ENCODE measurements at places on chromosomes 16 and 17. TPM values are rescaled to one million over a fixed set of nuclear protein-coding genes. Genes with fewer than 3 reads are reported as not detected.

The PRSS8 gene
- 17.7 TPM for total RNA-seq

DNA sequence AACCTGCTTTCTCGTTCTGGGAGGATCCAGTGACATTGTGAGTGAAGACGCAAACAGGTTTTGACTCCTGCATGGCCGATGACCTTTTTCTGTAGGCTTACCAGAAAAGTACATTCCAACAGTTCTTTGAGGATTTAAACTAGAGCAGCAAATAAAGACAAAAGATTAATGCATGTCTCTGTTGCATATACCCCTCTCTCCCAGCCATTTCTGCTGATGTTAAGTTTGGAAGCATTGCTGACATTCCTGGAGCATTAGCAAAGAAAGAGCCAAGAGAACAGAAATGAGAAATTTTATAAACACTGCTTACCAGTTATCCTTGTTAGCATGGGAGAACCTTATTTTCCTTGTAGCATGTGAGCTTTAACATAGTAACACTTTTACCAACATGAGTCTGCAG lies 49.3 kb downstream of the SIAH1 start:
- no peak for DNase-seq

GRCh38 chr17:29590411-29591145 lies 1.1 kb upstream of the GIT1 start:
- no peak for DNase-seq

DNA sequence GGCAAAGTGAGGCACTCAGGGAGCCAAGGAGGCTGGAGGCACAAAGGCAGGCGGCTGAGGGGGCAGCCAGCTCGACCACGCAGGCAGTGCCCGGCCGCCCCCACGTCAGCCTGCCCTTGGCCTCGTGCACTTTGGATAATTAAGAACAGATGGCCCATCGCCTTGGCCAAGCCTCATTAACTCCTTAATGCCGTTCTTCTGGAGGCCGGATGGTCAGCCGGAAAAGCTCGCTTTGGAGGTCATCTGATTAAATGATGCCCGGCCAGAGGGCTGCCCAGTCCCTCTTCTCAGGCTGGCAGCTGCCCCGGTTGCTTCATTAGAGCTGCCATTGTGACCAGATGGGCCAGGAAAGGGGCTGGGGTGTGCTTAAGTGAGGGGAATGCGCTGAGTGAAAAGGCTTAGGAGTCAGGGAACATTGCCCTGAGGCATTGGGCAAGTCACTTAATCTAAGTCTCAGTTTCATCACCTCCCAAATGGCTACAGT lies 364.0 kb downstream of the NPIPA8 start:
- DNase-seq: no peak

DNA sequence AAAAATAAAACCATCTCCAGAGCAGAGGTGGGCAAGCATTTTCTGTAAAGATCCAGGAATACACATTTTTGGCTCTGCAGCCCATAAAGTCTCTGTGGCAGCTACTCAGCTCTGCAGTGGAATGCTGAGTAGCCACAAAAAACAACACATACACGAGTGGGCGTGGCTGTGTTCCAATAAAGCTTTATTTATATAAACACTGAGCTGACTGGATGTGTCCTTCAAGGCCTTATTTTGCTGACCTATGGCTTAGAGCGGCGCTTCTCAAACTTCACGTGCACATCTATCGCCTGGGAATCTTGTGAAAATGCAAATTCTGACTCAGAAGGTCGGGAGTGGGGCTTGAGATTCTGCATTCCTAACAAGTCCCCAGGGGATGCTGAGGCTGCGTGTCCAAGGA lies 39.7 kb downstream of the XYLT1 start:
- no peak for DNase-seq

GRCh38 chr16:30350134-30350871 lies 4.8 kb downstream of the CD2BP2 start:
- peak; percentile 86 for DNase-seq

- DNase-seq: no peak
These were observed 464 bp upstream of the MRM1 start for GRCh38 chr17:36600936-36601302.

DNA sequence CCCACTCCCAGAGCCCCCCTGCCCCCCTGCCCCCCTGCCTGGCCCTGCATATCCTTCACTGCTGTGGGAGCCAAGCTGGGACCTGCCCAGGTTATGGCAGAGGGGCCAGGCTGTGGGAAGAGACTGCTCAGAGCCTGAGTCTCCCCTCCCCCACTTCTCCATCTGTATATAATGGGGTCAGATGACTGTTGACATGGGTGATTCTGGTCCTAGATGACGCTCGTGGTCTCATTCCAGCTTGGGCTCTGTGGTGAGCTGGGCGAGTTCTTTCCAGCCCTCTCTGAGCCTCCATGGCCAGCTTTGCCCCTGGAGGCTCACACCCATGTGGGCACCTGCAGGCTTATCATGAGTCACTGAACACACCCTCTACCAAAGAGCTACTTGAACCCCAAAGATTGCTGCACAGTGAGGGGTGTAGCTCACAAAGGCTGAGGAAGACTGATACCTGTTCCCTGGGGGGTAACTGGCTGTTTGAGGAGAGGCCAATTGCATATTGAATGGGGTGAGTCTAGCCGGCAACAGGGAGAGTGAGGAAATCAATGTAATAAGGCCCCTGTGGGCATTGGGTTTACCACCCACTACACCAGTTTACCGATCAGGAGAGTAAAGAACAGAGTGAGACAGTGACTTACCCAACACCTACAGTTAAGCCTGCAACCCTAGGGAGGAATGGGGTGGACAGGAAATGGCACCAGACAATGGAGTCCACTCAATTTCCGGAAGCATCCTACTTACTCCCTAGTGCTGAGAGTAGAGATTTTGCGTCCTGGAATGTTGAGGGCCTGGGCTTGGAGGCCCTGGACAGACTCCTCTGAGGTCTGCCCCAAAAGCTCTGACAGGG lies 4.2 kb upstream of the SREBF1 start:
- peak; percentile 57 for DNase-seq

GRCh38 chr16:23060458-23061320 lies 88.6 kb downstream of the USP31 start:
- DNase-seq: peak; percentile 74

The TMEM88 gene
- 0.65 TPM for total RNA-seq

DNA sequence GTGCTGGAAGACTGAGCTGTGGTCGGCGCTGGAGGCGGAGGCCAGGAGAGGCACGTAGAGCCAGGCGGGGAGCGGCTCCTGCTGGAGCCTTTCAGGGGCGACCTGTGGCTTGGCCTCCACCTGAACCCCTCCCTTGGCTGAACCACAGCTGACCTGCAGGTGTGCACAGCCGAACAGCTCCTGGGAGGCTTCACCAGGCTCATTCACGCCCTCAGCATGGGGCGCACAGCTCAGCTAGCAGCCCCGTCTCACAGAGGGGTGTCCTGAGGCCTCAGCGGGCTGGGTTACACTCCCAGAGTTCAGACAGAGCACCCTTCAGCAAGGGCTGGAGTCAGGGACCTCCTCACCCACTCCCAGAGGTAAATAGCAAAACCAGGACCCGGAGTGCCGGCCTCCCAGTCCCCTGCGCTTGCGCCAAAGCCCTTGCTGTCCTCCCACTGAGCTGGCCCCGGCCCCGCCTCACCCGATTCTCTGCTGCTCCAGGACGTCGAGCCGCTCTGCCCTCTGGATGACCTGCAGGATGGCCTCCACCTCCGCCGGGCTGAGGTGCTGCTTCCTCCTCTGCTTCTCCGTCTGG lies 31.7 kb downstream of the RPH3AL start:
- DNase-seq: no peak

DNA sequence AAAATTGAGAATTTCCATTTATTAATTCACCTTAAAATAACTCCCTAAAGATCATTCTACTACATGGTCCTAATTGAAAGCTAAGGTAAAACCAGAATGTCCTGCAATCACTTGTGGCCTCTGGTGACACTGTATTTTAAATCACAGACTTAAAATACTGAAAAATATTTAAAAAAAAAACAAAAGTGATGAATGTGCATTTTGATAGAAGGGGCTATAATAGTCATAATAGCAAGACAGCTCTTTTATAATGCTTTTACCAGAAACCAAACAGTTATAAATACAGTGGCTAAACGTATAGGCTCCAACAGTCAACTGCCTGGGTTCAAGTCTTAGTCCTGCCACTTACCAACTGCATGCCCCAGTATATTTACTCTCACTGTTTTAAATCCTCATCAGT lies 21.2 kb downstream of the PHLPP2 start:
- DNase-seq: no peak

- no peak for DNase-seq
These were observed 58.5 kb downstream of the ATP2C2 start for GRCh38 chr16:84426804-84427203.

DNA sequence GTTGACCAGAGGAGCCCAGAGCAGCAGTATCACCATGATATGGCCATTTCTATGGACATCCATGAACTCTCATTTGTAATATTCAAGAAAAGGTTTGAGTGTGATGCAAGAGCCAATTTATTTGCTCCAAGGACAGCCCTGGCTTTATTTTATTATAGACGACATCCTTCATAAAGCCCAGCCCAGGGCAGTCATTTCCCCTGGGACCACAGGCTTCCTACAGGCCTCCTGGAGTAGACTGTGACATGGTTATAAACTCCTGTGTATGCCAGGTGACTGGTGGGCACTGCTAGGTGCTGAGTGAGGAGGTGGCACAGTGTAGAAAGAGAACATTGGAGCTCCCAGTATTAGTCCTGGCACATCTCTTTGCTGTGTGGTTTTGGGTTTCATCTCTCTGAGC lies 120.9 kb downstream of the UTP18 start:
- DNase-seq: no peak

GRCh38 chr17:76265624-76266243 lies 586 bp downstream of the UBALD2 start:
- no peak for DNase-seq

The RECQL5 gene
- total RNA-seq: 21.3 TPM

GRCh38 chr17:69424287-69425041 lies 10.0 kb downstream of the MAP2K6 start:
- DNase-seq: no peak

DNA sequence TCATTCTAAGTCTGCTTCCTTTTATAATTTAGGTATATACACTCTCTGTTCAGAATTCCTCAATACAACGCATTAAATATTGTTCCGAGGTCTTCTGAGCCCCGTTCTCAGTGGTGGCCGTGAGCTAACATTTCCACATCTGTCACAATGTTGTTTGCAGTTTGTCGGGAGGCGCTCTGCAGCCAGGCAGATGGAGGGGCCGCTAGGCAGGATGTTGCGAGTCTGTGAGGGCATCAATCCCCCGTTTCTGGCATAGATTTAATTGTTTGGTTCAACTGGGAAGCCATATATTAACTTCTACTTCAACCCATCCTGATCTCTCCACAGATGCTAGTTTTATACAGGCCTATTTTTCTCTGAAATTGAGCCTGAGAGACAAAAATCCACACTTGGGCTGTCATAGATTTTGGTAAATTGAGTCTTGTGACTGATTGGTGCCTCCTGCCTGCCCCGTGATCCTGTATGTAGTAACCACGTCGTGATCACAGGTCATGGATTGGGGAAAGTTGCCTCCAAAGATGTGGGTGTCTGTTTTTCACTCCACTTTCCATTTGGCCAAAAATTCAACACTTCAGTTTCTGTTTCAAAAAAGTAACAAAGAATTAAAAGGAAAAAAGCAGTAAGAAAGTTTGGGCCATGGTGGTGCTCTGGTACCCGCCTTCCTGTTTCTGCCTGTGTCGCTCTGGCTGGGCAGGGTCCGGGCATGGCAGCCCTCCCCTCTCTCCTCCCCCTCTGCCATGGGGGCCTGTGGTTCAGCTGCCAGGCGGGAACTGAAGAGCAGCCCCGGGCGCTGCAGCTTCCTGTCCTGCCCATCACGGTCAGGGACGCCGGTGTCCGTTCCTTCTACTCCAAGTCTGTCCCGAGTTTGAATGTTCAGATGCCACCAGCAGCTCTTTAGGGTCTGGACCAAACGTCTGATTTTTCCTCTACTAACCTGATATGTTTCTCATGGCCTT lies 41.5 kb downstream of the RPTOR start:
- DNase-seq: no peak

GRCh38 chr17:70423562-70423961 lies 254.2 kb downstream of the KCNJ2 start:
- DNase-seq: no peak

GRCh38 chr17:61343576-61343975 lies 56.1 kb upstream of the TBX2 start:
- DNase-seq: no peak

The CD300E gene
- total RNA-seq: not detected

DNA sequence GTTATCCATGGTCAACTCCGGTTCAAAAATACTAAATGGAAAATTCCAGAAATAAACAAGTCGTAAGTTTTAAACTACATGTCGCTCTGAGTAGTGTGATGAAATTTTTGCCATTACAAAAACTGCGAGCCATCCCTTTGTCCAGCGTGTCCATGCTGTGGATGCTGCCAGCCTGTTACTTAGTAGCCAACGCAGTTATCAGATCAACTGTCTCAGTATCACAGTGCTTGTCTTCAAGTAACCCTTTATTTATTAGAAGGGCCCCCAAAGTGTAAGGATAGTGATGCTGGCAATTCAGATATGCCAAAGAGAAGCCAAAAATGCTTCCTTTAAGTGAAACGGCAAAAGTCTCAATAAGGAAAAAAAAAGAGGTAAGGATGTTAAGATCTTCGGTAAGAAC lies 23.9 kb downstream of the SNN start:
- DNase-seq: no peak

The SLC6A2 gene
- not detected for total RNA-seq

- no peak for DNase-seq
These were observed 7.2 kb downstream of the FUS start for GRCh38 chr16:31186930-31187807.

Measured in renal cortical epithelial cell (primary cell).